GM23338 (cell line): ENCODE measurements at places on chromosomes 12 and 14.

DNA sequence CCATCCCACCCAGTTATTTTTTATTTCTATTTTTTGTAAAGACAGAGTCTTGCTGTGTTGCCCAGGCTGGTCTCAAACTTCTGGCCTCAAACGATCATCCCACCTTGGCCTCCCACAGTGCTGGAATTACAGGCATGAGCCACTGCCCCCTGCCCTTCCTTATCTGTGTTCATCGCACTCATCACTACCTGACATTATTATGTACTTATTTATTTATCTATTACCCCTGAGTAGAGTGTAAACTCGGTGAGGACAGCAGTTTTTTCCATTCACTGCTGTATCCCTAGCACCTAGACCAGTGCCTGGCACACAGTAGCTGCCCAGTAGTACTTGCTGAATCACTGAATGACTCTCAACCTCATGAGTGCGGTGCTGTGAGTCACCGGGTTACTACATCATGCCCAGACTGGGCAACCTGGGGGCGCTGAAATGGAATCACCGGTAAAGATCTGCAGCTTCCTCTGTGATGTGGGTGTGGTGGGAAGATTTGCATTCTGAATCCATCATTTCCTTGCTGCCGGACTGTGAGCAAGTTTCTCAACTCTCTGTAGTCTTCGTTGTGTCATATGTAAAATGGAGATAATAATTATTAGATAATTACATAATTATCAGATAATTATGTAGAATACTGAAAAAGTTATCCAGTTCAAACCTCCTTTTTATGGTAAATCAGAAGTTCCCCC lies 81.9 kb upstream of the USP44 start:
- no peak for DNase-seq
- no peaks in the 10 kb centered on the region for H3K36me3 ChIP-seq
- no peaks in the 10 kb centered on the region for H3K27me3 ChIP-seq
- H3K27ac ChIP-seq = 0 out of 2 replicates have a peak overlapping the region, but pooled peaks have one; percentile 39
- no peak overlapping the region for H3K4me3 ChIP-seq

GRCh38 chr14:98093111-98093510 lies 1178.9 kb downstream of the BCL11B start:
- no peak overlapping the region for H3K27ac ChIP-seq
- H3K4me3 ChIP-seq = no peak overlapping the region
- DNase-seq = no peak

GRCh38 chr12:91178139-91178561 lies 4.5 kb downstream of the DCN start:
- no peaks in the 10 kb centered on the region for H3K36me3 ChIP-seq
- H3K27ac ChIP-seq = no peak overlapping the region
- DNase-seq = peak; percentile 43
- no peaks in the 10 kb centered on the region for H3K27me3 ChIP-seq
- H3K4me1 ChIP-seq = no peaks in the 10 kb centered on the region

DNA sequence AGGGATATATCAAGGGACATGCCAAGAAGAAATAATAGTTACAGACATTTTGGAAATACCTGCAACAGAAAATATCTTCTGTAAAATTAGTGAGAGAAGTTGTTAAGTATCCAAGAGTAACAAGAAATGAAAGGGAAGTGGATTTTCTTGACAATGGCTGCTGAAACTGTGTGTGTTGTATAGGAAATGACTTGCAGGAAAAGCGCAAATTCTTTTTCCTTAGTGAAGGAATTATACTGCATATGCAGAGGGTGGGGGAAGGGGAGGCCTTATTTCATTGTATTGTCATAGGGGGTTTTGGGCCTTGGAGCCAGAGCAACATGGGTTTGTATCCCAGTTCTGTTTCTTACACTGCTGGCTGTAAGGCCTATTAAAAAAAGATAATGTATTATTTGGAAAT lies 84.4 kb upstream of the DDHD1 start:
- no peaks in the 10 kb centered on the region for H3K27me3 ChIP-seq
- no peak overlapping the region for H3K27ac ChIP-seq
- H3K4me1 ChIP-seq = peaks cover 17% of the 10 kb centered on the region
- peak; percentile 6 for DNase-seq
- H3K4me3 ChIP-seq = no peak overlapping the region

DNA sequence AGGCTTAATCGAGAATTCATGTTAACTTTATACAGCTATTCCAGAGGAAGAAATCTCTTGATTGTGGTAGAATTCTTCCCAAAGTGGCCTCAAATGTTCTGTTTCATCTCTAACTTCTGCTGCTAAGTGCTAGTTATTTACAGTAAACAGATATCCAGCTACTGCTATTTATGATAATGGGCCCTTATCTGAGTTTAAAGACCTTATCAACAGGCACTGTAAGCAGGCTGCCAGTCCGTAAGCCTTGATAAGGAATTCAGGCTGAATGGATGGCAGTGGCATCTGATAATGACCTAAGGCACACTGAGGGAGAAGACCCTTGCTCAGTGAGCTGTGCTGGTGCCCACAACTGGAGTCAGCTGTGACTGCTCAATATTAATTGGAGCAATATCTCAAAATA lies 59.0 kb downstream of the PAX9 start:
- H3K36me3 ChIP-seq = no peaks in the 10 kb centered on the region
- no peak for DNase-seq
- H3K27me3 ChIP-seq = no peaks in the 10 kb centered on the region
- no peak overlapping the region for H3K27ac ChIP-seq

- H3K4me1 ChIP-seq = no peaks in the 10 kb centered on the region
- DNase-seq = peak; percentile 84
- no peaks in the 10 kb centered on the region for H3K27me3 ChIP-seq
- no peak overlapping the region for H3K27ac ChIP-seq
Observed at GRCh38 chr12:107884769-107885694, 110.5 kb downstream of the ASCL4 start.

GRCh38 chr12:132649226-132649945 lies 30.8 kb downstream of the P2RX2 start:
- H3K36me3 ChIP-seq = peaks cover 49% of the 10 kb centered on the region
- no peaks in the 10 kb centered on the region for H3K4me1 ChIP-seq
- H3K27me3 ChIP-seq = no peaks in the 10 kb centered on the region
- DNase-seq = no peak

DNA sequence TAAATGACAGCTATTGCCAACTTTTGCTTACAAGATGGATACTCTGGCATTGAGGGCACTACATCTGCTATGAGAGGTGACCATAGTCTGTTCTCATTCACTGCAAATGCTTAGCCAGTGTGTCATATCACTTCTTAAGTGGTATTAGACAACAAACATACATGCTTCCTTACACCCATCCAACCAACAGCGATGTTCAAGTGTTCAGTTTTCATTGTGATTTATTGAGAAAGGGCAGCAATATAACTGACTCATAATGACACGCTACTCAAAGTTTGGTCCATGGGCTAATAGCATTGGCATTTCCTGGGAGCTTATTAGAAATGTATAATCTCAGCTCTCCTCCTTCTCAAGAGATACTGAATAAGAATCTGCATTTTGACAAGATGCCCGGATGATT lies 181.7 kb downstream of the NPAS3 start:
- DNase-seq = no peak
- no peak overlapping the region for H3K27ac ChIP-seq
- H3K4me3 ChIP-seq = no peak overlapping the region
- no peaks in the 10 kb centered on the region for H3K27me3 ChIP-seq
- H3K4me1 ChIP-seq = no peaks in the 10 kb centered on the region

- peaks cover 6% of the 10 kb centered on the region; the same call in 1 of the 2 replicates for H3K4me1 ChIP-seq
- H3K27ac ChIP-seq = no peak overlapping the region
- DNase-seq = peak; percentile 17
- no peak overlapping the region for H3K4me3 ChIP-seq
- H3K27me3 ChIP-seq = no peaks in the 10 kb centered on the region
Observed at GRCh38 chr12:104142543-104142942, 4.5 kb upstream of the NFYB start.

GRCh38 chr14:104598910-104599273 lies 5.7 kb downstream of the TMEM179 start:
- no peaks in the 10 kb centered on the region for H3K36me3 ChIP-seq
- no peak for DNase-seq
- H3K4me1 ChIP-seq = no peaks in the 10 kb centered on the region
- H3K4me3 ChIP-seq = no peak overlapping the region

GRCh38 chr12:62258941-62259630 lies 1.1 kb upstream of the USP15 start:
- H3K27ac ChIP-seq = peak overlapping the region; percentile 86
- no peaks in the 10 kb centered on the region for H3K27me3 ChIP-seq
- H3K36me3 ChIP-seq = no peaks in the 10 kb centered on the region
- H3K4me3 ChIP-seq = peak overlapping the region; percentile 94

GRCh38 chr12:42296503-42297109 lies 29.3 kb downstream of the ZCRB1 start:
- no peak overlapping the region for H3K27ac ChIP-seq
- H3K4me3 ChIP-seq = no peak overlapping the region
- no peaks in the 10 kb centered on the region for H3K36me3 ChIP-seq
- no peaks in the 10 kb centered on the region for H3K27me3 ChIP-seq

- no peaks in the 10 kb centered on the region; the same call in 1 of the 2 replicates for H3K36me3 ChIP-seq
- H3K27ac ChIP-seq = no peak overlapping the region
- H3K27me3 ChIP-seq = no peaks in the 10 kb centered on the region
- no peak overlapping the region for H3K4me3 ChIP-seq
- no peak for DNase-seq
Observed at GRCh38 chr12:96140174-96140573, 54.0 kb upstream of the ELK3 start.

GRCh38 chr12:42502682-42503081 lies 86.9 kb downstream of the PRICKLE1 start:
- H3K27me3 ChIP-seq = no peaks in the 10 kb centered on the region
- no peaks in the 10 kb centered on the region for H3K4me1 ChIP-seq
- no peak for DNase-seq
- H3K36me3 ChIP-seq = no peaks in the 10 kb centered on the region

- H3K27me3 ChIP-seq = no peaks in the 10 kb centered on the region
- no peaks in the 10 kb centered on the region for H3K36me3 ChIP-seq
- no peak overlapping the region for H3K27ac ChIP-seq
- H3K4me1 ChIP-seq = peaks cover 13% of the 10 kb centered on the region
Observed at GRCh38 chr12:42741771-42742510, 152.4 kb upstream of the PRICKLE1 start.

GRCh38 chr14:68395604-68396003 lies 397.3 kb downstream of the ZFP36L1 start:
- H3K36me3 ChIP-seq = no peaks in the 10 kb centered on the region
- no peaks in the 10 kb centered on the region for H3K27me3 ChIP-seq
- no peak overlapping the region for H3K4me3 ChIP-seq
- peaks cover 23% of the 10 kb centered on the region for H3K4me1 ChIP-seq

DNA sequence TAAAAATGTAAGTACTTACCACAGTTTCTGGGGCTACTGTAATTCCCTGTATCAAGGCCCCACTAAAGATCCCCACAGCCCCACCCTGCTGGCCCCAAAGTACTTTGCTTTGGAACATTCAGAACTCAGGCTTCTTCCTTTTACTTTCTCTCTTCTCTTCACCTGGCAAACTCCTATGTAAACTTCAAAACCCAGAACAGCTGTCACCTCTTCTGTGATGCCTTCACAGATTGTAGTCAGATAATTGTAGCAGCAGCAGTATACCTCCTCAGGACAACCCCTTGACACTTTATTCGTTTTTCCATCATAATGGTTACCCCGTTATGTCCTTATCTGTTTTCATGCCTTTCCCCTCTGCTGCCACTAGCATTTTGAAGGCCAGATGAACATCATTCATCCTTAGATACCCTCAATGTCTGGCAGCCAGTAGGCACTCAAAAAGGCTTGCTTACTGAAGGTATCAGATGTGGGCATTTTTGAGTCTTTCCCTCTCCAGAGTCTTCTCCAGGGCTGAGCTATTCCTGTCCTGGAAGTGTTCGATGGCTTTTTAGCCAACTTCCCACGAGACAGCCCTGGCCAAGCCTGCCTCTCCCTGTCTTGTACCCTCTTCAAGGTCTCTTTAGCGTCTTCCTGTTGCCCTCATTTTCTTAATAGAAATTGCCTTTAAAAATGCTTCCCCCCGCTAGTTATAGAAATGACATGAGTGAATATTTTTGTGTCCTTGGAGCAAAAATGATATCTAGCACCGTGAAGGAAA lies 7.4 kb downstream of the PLBD2 start:
- no peaks in the 10 kb centered on the region for H3K4me1 ChIP-seq
- no peak overlapping the region for H3K4me3 ChIP-seq
- H3K27me3 ChIP-seq = no peaks in the 10 kb centered on the region
- H3K27ac ChIP-seq = no peak overlapping the region

DNA sequence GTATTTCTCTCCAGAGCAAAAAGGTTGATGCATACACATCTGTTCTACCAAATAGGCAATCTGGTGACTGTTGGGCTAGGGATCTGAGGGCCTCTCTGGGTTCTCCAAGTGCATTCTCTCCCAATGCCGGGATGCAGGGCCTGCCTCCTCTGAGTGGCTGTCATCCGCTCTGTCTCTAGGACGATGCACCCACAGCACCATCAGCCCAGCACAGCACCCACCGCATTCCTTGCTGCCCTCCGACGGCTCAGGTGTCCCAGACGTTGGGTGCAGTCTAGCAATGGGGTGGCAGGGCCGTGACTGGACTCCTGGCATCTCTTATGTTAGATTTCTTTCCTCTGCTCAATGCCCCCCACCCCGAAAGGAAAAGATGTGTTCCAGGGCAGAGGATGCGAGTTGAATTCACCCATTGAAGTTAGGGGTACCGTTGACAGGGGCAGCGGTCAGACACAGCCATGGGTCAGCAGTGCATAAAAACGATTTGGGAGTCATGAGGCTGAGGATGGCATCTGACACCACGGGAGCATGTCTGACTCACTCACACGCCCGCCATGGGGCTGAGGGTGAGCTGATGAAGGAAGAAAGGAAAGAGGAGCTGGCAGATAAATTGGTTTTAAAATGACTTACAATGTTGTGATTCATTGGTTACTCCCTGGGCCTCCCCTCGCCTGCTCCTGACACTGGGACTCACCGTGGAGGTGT lies 93.2 kb upstream of the C14orf180 start:
- DNase-seq = no peak
- H3K27me3 ChIP-seq = no peaks in the 10 kb centered on the region
- H3K36me3 ChIP-seq = peaks cover 3% of the 10 kb centered on the region; the same call in 1 of the 2 replicates
- H3K27ac ChIP-seq = no peak overlapping the region
- 0 out of 2 replicates have a peak, but pooled peaks cover 3% of the 10 kb centered on the region for H3K4me1 ChIP-seq

DNA sequence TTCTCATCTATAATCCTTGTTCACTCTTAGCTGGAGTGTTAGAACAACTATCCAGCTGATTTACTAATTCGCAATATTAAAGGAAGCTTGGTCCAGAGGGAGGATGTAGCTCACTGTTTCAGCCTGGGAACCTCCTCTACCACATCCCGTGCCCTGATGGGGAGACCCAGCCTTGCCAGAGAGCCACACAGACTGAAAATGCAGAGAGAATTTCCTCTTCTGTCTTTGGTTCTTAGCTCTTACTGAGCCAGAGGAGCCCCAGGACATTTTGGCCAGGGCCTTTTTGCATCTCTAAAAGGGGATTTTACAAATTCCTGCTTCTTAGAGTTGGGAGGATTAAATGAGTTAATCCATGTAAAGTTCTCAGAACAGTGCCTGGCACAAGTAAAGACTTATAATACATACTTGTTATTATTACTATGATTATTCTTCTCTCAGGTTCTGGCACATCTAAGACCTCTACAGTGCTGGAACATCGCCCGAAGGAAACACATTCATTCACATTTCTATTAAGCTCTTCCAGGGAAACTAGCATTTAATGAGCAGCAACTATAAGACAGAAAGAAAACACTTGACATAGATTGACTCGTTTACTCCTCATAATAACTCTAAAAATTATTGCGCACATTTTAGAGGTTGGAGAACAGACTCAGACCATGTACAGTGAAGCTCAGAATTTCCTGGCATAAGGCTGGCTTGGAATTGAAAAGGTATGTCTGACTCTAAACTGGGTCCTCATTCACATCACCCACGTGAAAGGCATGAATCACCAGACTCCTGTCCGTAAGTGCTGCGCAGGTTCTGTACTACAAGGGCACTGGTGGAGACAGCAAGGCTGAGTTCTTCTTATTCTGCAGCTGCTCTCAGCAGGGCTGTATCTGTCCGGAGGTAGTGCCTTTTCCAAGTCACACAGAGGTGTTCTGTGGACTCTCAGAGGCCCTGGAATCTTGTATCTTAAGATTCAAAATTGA lies 27.8 kb upstream of the AEBP2 start:
- H3K27me3 ChIP-seq = no peaks in the 10 kb centered on the region
- DNase-seq = peak; percentile 69
- H3K4me3 ChIP-seq = peak overlapping the region; percentile 35; the same call in 1 of the 2 replicates
